ENCODE measurements at places on chromosomes 11 and 22.

- no peak for DNase-seq
Measured at GRCh38 chr11:69868006-69868810, 49.0 kb upstream of the FGF3 start.

GRCh38 chr11:45646275-45646927 is 19.0 kb downstream of the CHST1 start:
- DNase-seq, result peak; percentile 44

DNA sequence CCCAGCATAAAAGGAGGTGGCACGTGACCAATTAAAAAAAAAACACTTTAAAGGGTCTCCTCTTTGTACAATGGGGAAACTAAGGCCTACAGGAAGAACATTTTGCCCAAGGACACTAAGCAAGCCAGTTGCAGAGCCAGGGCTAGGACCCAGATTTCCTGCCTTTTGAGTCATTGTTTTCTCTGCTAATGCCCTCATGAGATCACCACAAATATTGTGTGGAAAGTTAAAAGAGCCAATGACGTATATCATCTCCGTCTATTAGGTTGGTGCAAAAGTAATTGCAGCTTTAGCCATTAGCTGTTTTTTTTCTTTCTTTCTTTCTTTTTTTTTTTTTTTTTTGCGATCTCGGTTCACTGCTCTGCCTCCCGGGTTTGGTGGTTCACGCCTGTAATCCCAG is 24.1 kb upstream of the LRRC32 start:
- peak; percentile 90 for DNase-seq

DNA sequence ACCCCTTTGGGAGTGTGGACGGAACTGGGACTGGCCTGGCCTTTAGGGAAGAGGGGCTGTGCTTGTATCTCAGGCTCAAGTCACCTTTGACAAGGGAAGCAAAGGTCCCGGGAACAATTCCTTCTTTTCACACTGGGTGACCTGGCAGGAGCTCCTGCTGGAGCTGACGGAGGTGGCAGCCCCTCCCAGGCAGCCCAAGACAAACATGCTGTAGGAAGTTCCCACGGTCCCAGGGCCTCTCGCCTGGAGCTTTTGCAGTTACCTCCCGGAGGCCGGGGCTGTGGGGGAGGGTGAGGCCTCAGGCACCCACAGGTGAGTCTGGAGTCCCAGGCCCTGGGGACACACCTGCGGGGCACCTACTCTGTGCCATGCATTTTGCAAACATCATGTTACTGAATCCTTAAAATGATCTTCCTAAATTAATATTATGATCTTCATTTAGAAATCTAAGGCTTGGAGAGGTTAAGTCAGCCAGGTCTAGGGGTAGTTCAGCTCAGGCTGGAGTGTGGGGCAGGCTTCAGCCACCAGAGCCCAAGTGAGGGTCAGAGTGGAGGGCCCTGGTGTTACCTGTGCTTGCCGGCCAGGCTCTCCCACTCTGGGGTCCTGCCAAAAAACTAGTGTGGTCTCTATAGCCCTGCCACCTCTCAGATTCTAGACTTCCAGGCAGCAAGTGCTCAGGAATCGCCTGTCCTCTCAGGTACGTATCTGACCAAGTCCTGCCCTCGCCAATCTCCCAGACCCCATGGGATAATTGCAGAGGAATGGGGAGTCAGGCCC is 15.7 kb upstream of the MYEOV start:
- DNase-seq, result no peak

- DNase-seq, result no peak
Measured at GRCh38 chr11:134398644-134399292, 13.3 kb downstream of the B3GAT1 start.

DNA sequence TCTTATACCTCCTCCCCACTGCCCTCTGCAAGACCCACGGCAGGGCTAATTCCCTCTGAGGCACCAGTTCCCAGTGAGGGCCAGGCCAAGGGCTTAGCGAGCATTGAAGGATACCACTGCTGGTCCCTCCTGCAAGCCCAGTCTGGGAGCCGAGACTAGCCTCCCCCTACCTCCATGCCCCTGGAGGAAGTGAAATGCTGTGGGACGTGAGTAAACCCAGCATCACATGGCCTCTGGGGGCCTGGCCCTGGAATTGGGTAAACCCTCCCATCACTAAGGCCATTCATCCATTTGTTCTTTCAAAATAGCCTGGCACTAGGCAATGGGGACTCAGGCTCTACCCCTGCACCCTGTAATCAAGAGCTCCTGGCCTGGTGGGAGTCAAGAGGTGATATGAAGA is 24.7 kb downstream of the ARAP1 start:
- DNase-seq, result no peak

- no peak for DNase-seq
Measured at GRCh38 chr11:107991868-107992414, 16.8 kb upstream of the CUL5 start.

- peak; percentile 20 for DNase-seq
Measured at GRCh38 chr11:106398502-106399075, 321.1 kb downstream of the AASDHPPT start.

DNA sequence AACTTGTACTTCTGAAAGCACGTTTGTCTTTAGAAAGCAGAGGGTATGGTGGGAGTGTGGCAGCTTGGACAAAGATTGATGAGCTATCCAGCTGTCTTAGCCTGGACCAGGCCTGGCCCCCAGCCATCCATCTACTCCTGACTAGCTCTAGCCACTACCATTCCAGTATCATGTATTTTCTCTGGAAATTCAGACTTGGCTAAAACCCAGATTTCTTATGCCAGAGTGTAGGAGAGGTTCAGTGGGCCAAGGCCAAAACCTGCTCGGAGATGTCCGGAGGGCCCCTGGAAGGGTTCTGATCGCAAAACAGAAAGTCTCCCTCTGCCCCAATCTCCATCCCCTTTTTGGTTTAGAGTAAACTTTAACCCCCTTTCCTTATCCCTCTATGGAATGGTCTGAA is 24.8 kb upstream of the MTCH2 start:
- peak; percentile 9 for DNase-seq

DNA sequence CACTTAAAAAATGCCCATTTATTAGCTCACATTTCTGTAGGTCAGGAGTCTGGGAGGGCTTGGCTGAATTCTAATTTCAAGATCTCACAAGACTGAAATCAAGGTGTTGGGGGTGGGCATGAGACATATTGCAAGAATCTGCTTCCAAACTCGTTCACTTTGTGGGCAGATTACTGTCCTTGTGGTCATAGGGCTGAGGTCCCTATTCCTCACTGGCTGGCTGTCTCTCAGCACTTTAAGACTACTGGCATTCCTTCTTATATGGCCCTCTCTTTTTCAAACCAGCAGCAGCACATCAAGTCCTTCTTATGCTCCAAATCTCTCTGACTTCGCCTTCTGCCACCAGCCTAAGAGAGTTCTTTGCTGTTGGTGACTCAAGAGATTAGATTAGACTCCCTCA is 27.8 kb upstream of the MYOD1 start:
- DNase-seq, result no peak

- no peak for DNase-seq
Measured at GRCh38 chr11:65388731-65389130, 2.3 kb downstream of the FRMD8 start.

GRCh38 chr22:47173535-47174021 is 411.1 kb downstream of the TBC1D22A start:
- DNase-seq, result no peak

DNA sequence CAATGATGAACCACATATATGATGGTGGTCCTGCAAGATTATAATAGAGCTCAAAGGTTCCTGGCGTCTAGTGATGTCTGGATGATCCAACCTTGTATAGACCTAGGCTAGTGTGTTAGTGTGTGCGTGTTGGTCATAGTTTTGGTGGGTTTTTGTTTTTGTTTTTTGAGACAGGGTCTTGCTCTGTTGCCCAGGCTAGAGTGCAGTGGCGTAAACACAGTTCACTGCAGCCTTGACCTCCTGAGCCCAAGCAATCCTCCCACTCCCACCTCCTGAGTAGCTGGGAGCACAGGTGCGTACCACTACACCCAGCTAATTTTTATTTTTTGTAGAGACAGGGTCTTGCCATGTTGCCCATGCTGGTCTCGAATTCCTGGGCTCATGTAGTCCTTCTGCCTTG is 9.4 kb downstream of the CASTOR1 start:
- no peak for DNase-seq

GRCh38 chr22:47259049-47259448 is 496.6 kb downstream of the TBC1D22A start:
- no peak for DNase-seq

GRCh38 chr22:46484861-46485595 is 52.4 kb downstream of the CELSR1 start:
- DNase-seq, result peak; percentile 14

GRCh38 chr11:125621995-125622394 is 3.0 kb upstream of the CHEK1 start:
- peak; percentile 57 for DNase-seq

- DNase-seq, result no peak
Measured at GRCh38 chr22:17906978-17907747, 117.2 kb downstream of the MICAL3 start.

GRCh38 chr22:39967103-39967829 is 7.1 kb downstream of the TMA7B start:
- DNase-seq, result peak; percentile 41

GRCh38 chr22:17951315-17951714 is 73.0 kb downstream of the MICAL3 start:
- DNase-seq, result no peak

DNA sequence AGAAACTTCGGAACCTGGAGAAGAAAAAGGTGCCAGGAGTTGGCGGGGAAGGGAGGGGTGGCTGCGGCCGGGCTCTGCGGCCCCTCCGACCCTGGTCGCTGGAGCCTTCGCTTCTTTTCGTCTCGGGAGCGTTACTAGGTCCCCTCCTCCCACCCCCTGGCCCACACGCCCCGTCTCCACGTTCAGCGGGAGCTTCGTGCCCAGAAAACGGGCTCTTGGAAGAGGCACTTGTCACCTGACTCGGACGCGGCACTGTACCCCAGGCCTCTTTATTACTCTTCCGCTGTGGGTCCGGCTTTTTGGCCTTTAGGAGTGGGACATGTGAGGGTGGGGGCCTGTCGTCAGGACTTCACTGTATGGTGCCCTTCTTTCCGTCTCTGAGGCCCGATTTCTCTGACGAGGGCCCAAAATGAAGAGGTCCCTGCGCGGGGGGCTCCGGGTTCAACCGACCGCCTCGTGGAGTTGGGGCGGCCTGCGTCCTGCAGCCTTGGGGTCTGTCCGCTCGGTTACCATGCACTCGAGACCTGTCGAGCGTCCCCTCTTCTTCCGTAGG is 1.2 kb downstream of the CAPRIN1 start:
- no peak for DNase-seq

DNA sequence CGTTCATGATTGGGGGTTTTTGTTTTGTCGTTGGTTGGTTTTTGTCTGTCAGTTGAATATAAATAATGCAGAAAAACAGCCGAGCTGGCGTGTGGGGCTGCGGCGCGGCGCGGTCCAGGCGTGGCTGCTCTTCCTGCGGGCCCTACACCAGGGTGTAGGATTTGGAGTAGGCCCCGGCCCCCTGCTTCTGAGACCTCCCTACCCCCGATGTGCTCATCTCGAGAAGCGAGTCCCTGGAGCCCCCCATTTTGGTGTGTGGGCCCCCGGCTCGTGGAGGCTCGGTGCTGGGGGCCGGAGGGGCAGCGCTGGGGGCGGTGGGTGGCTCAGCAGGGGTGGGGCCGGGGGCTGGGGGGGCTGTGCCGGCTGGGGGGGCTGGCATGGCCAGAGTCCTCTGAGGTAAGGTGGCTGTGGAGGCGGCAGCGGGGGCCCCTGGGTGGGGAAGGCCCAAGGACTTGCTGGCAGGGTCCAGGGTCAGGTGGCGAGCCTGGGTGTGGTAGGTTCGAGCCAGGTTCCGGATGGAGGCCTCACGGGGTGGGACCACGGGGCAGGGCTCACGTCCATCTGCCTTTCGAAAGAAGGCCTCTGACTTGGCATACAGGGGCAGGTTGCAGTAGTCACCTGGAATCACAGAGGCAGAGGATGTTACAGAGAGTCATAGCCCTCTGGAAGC is 100.7 kb downstream of the CEP164 start:
- DNase-seq, result no peak

DNA sequence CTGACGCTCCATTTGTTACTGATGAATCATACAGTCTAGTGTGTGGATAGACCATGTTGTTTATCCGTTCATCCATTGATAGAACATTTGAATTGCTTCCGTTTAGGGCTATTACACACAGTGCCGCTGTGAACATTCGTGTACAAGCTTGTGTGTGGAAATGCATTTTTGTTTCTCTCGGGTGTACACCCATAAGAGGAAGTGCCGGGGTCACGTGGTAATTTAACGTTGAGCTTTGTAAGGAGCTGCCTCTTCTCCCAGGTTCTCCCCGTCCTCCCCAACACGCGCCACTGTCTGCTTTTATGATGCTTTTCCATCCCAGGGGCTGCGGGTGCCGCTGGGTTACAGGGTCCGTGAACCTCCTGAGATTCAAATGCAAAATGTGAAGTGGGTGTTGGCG is 142.3 kb downstream of the IGLL1 start:
- DNase-seq, result no peak

DNA sequence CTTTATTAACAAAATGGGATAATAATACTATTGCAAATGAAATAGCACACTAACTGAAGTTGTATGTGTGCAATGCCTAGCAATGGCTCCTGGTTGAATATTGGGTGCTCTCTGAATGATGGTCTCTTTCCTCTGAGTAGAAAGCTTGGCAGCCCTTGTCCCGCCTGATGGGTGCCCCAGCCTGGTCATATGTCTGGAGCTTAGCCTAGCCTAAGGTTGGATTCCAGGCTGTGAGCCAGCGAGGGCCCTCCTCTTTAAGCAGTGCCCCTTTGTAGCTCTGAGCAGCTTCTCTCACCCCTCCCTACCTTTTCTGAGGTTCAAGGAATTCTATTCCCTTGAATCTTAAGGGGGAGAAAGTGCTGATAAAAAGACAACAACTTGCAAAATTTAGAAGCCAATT is 499.9 kb downstream of the NTM start:
- DNase-seq, result no peak

- peak; percentile 7 for DNase-seq
Measured at GRCh38 chr11:45392591-45393091, 106.5 kb upstream of the SYT13 start.

DNA sequence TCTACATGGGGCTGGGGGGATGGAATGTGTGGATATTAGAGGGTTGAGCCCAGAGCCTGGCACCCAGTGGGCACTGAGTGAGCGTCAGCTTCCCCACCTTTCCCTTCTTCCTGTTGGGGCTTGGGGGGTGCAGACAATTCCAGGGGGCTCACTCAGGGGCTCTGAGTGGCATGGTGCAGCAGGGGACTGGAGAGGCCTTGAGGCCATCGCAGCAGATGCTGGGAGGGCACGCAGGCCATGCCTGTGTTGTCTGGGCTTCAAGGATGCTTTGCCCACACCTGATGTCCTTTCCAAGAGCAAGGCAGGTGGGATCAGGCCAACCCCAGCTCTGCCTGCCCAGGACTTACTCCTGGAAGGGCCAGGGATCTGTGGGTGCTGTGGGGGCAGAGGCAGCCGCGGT is 11.2 kb upstream of the TTLL12 start:
- no peak for DNase-seq
